ENCODE measurements at places on chromosomes 7 and 10.

DNA sequence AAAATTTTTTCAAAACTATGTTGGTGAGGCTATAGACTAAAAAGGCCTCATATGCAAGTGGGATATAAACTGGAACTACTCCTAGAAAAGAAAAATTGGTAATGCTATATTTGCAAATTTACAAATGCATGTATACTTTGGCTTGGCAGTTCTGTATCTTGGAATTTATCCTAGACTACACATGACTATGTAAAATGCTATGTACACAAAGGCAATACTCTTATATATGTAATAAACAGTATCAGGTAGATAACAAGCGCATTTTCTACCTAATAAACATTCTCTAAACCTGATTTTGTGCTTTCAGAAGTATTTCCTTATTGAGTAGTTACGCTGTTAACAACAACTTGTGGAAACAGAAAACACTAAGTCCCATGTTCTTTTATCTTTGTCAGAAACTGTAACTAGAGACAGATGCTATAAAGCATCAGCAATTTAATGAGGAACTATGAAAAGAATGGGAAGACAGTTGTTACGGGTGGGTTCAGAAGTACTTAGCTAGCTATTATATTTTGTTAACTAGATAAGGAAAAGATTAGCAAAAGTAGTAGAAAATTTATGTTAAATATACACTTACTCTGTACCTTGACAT, 107.8 kb downstream of the ARHGAP12 start:
- DNase-seq, result no peak

GRCh38 chr10:123140164-123140982, 4.6 kb downstream of the HMX3 start:
- DNase-seq, result no peak

DNA sequence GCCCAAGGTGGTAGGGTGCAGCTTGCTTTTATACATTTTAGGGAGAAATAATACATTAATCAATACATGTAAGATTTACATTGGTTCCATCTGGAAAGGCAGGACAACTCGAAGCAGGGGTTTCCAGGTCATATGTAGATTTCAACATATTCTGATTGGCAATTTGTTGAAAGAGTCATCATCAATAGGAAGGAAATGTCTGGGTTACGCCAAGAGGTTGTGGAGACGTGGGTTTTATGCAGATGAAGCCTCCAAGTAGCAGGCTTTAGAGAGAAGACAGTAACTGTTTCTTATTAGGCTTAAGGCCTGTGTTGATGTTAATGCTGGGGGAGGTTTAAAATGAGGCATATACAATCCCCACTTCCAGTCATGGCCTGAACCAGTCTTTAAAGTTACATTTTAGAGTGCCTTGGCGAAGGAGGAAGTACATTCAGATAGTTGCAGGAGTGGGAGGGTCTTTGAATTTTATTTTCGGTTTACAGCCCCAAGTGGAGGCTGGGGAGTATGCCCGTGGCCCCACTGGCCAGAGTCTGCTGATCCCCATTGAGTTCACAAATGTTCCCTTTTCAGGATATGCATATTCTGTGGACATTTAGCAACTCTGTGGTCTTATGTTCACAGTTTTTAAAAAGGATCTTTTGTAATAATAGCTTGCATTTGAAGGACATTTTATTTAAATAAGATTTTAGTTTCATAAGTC, 166.0 kb upstream of the GDF10 start:
- no peak for DNase-seq

GRCh38 chr7:24975172-24975571, 4.8 kb downstream of the OSBPL3 start:
- DNase-seq, result no peak

- DNase-seq, result no peak
Measured at GRCh38 chr7:135158141-135158655, 10.3 kb downstream of the TMEM140 start.

- DNase-seq, result no peak
Measured at GRCh38 chr7:144991041-144991440, 155.2 kb upstream of the TPK1 start.

- DNase-seq, result no peak
Measured at GRCh38 chr7:43328336-43328735, 215.9 kb downstream of the HECW1 start.

- DNase-seq, result no peak
Measured at GRCh38 chr10:51700228-51700817, 928 bp upstream of the CSTF2T start.

GRCh38 chr7:129926618-129927017, 26.1 kb downstream of the UBE2H start:
- no peak for DNase-seq

DNA sequence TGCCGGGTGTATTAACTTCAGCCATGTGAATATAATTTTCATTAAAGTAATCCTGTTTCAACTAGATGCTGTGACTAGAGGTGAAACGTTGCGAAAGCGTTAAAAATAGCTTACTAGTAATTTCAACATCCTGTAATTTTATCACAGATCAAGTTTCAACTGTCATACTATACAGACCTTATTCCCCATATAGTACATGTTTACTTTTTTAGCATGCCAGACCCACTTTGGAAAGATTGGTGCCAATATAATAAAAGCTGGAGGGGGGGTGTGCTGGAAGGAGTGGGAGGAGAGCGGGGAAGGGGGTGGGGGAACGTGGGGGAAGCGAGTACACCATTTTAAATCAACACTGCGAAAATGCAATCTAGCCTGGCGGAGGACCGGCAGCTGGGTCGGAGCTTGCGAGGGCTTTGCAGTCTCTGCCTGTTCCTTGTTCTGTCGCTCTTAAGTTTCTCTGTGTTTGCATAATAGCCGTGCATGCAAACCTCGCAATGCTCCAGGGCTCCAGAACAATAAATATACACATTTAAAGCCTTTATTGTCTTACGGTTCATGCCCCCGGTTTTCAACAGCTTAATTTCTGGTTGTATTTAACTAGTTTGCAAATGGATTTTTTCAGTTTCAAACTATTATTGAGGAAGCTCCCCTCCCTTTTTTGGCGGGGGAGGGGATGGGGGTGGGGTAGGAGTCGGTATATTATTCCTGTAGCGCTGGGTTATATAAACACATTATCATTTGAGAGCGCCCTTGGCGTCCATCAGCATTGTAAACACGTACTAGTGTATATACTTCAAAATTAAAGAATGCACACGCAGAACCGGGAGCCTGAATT, 1.3 kb upstream of the ARID5B start:
- peak; percentile 77 for DNase-seq

DNA sequence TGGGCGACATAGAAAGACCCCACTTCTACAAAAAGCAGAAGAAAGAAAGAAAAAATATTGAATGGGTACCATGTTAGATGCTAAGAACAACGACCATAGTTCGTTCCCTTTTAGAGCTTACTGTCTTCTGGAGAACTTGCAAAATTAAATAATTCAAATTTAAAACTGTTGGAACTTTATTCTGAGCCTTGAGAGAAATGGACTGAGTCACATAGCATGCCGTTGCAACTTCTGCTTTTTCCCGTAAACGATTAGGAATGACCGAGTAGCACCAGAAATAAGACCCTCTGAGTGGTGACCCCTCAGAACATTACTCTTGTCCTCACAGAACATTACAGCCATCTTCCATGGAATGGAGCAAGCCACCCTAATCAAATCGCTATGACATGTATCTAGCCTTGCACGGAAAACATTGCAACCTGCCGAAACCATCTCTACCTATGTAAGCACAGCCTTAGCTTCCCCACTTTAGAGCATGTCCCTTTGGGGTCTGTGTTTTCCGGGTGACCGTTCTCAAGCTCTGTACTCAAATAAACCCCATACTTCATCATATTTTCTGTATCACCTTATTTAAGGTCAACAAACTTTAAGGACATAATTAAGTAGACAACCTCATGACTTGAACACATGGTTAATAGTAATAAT, 179.1 kb downstream of the PRKCQ start:
- no peak for DNase-seq

DNA sequence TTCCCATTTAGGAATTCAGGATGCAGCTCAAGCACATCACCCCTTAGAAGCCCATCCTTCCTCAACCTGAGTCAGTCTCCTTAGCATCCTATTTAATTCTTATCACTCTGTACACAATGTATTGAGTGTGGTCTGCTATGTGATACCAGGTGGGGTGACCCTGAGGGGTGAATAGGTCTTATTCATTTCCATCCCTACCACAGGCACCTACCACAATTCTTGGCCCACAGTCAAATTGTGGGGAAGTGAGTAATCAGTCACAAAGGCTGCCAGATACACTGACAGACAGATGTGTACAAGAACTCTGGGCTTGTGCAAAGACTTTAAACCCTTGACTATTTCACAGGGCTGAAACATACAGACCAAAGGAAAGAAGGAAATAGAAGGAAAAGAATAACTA, 560.5 kb downstream of the PARD3 start:
- DNase-seq, result no peak

GRCh38 chr10:2303169-2303568, 565.8 kb upstream of the ADARB2 start:
- DNase-seq, result no peak

DNA sequence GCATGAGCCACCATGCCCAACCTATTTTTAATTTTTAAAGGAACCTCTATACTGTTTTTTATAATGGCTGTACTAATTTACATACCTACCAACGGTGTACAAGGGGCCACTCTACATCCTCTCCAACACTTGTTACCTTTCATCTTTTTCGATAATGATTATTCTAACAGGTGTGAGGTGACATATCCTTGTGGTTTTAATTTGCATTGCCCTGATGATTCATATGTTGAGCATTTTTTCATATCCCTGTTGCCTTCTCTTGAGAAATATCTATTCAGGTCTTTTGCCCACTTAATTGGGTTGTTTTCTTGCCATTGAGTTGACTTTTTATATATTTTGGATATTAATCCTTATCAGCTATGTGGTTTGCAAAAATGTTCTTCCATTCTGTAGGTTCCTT, 167.0 kb downstream of the CTTNBP2 start:
- no peak for DNase-seq

- DNase-seq, result no peak
Measured at GRCh38 chr7:33276325-33276724, 147.0 kb downstream of the BBS9 start.

DNA sequence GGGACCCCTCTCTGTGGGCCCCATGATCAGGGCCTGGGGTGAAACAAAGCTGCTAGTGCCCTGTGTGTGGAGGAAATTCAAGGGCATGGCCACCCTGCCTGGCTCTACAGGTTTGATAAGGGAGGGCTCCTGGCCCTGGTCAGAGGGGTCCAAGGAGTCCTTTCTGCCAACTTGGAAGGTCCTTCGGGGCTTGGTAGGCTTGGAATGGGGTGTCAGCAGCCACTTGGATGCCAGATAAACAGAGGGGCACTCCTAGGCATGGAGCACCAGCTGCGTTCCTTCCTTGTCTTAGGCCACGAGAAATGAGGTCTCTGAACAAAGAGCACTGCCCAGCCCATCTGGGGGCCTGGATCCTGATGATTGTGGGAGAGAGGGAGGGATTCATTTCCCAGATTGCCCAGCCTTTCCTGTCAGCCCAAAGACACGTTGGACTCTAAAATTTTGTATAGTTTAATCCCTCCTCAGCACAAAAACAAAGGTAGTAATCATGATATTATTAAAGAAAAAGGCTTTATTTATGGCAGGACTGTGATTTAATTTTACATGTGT, 5.1 kb downstream of the MTURN start:
- no peak for DNase-seq

GRCh38 chr10:50422259-50422658, 170.9 kb upstream of the ASAH2 start:
- DNase-seq, result no peak

DNA sequence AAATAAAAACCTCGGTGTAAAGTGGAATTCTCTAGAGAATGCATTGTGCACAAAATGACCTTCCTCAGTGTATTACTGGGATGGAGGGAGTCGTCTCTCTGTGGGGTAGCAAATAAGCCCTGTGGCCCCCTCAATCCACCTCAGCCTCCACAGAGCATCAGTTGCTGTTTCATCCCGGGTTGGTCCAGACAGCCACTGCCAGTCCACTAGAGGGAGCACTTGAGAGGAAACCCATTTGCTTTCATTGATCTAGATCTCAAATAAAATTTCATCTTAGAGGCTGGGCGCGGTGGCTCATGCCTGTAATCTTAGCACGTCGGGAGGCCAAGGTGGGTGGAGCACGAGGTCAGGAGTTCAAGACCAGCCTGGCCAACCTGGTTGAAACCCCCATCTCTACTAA, 1128.7 kb downstream of the CNTNAP2 start:
- DNase-seq, result peak; percentile 66

DNA sequence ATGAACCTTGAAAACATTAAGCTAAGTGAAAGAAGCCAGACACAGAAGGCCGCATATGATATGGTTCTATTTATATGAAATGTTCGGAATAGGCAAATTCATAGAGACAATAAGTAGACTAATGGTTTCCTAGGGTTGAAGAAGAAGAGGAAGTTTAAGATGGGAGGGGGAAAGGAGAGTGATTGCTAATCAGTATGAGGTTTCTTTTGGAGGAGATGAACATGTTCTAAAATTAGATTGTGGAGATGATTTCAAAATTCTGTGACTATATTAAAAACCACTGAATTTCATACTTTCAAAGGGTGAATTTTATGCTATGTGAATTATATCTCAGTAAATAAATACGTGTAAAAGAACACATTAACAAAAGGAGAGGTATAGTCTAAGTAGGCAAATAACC, 176.4 kb upstream of the HPS1 start:
- no peak for DNase-seq

GRCh38 chr10:97882142-97883091, 32.8 kb downstream of the GOLGA7B start:
- DNase-seq, result no peak

DNA sequence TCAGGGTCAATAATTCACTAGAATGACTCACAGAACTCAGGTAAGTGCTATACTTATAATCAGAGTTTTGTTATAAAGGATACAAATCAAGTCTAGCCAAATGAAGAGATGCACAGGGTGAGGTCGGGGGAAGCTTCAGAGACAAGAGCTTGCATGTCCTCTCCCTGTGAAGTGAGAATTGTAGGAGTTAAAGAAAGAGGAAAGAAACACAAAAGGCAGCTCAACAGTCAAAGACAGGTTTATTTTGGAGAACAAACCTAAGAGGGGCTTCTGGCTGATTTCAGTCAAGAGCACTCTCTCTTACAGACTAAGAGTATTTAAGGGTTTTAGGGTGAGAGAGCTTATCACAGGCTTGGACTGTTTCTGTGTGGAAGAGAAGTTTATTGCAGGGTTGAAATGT, 600.5 kb upstream of the C7orf33 start:
- DNase-seq, result no peak

DNA sequence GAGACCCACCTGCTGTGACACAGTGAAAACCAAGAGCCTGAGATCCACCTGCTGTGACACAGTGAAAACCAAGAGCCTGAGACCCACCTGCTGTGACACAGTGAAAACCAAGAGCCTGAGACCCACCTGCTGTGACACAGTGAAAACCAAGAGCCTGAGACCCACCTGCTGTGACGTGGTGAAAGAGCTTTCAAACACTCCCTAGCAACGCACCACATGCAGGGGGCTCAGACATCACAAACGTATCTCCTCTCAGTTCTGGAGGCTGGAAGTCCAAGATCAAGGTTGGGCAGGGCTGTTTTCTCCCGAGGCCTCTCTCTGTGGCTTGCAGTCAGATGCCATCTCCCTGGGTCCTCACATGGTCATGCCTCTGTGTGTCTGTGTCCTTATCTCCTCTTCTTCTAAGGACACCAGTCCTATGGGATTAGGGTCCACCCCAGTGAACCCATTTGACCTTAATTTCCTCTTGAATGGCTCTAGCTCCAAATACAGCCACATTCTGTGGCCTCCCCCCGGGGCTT, 43.8 kb downstream of the INSIG1 start:
- no peak for DNase-seq

GRCh38 chr7:135930565-135931461, 46.3 kb downstream of the MTPN start:
- no peak for DNase-seq
